Inflammatory macrophage treated with lipopolysaccharide for 1 hour (primary cell): ENCODE measurements at places on chromosomes 6 and 20.

DNA sequence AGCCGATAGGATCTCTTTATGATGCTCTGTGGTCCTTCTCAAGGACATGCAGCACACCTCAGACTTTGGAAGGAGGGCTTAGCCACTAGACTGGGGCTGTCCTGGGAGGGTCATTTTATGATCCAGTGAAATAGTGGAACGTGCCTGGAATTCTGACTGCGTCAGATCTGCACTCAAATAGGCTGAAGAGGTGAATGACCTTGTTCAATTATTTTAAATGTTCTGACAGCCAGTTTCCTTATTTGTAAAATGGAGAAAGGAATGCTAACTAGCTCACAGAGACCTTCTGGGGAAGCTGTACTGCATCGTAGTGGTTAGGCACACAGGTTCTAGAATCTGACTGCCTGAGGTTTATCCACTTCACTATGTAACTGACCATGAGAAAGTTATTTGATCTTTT, 587.5 kb downstream of the MAFB start:
- DNase-seq, result no peak

- DNase-seq, result no peak
These were observed 20.4 kb downstream of the EPB41L2 start for GRCh38 chr6:131042664-131043063.

DNA sequence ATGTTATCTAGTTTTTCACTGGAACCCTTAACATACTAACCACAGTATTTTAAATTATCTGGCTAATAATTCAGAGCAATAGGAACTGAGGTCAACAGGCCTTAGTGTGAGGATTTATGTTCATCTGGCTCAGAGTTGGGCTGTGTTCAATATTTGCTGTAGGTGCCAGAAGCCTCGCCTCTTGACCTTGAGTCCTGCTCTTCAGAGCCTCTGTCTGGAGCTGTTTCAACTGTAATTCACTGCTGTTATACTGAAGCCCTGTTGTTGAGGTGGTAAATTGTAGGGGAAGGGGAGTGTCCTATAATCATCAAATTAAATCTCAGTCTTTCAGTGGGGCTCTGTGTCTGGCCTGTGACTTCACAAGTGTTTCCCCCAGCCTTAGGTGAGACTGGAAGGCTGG, 184.4 kb downstream of the CDH26 start:
- DNase-seq, result no peak

- no peak for DNase-seq
These were observed 294.3 kb upstream of the BMP2 start for GRCh38 chr20:6473197-6473596.

- no peak for DNase-seq
These were observed 63.5 kb upstream of the FAM8A1 start for GRCh38 chr6:17536586-17536985.

DNA sequence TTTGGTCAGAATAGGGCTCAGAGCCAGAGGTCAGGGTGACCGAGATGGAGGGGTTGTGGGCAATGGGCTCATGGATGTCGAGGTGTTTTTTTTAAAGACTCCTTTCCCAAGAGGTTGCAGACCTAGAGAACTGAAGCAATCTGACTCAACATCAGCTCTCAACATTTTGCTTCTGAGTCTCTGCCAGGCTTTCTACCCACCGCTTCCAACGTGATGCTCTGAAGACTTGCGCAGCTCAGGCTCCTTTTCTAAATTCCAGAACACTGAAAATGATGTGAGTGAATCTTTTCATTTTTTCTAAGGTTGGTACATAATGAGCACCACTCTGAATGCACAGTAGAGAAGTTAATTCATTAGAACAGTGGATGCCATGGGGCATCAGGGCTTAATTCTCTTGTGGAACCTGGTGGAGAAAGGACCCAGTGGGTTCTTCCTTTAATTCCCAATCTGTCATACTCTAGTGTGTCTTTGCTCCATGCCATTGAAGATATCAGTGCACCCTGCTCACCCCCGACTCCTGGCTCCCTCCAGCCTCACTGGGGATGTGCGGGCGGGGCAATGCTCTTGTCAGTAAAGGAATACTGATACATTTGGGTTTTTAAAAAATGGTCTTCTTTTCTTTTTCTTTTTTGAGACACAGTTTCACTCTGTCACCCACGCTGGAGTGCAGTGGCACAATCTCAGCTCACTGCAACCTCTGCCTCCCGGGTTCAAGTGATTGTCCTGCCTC, 17.0 kb upstream of the KIF13A start:
- no peak for DNase-seq

DNA sequence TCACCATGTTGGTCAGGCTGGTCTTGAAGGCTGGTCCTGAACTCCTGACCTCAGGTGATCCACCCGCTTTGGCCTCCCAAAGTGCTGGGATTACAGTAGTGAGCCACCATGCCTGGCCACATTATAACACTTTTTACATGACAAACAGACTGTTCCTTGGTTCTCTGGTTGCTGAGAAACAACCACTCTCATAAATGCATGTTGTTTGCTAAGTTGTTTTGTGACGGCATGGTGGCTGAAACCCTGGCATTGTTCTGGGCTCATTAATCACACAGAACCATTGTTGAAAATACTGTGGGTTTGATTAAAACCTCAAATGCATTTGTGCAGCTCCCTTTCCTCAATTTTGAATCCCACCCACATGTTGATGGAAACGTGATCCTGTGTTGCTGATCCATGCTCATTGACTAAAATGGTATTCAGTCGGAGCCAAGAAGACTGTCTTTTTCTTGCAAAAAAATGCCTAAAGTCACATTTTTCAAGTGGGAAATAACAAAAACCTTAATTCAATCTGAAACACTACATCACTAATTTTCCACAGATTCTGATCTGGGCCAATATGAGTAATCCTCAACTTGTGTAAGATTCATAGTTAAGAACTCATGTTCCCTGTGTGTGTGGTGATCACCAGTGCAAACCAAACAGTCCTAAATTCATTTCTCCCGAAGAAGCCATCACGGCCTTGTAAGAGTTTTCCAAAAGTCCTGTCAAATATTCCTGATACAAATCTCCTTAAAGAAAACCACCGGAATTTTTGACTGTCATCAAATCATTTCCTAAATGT, 132.8 kb downstream of the FNDC1 start:
- no peak for DNase-seq

GRCh38 chr6:42345696-42346416, 105.9 kb downstream of the TRERF1 start:
- no peak for DNase-seq

- DNase-seq, result peak; percentile 31
These were observed 79.5 kb downstream of the PTPRA start for GRCh38 chr20:2952766-2953165.

GRCh38 chr20:13816757-13817156, 31.9 kb downstream of the NDUFAF5 start:
- DNase-seq, result no peak

- peak; percentile 12 for DNase-seq
These were observed 101.5 kb downstream of the RPP40 start for GRCh38 chr6:4902363-4902762.

DNA sequence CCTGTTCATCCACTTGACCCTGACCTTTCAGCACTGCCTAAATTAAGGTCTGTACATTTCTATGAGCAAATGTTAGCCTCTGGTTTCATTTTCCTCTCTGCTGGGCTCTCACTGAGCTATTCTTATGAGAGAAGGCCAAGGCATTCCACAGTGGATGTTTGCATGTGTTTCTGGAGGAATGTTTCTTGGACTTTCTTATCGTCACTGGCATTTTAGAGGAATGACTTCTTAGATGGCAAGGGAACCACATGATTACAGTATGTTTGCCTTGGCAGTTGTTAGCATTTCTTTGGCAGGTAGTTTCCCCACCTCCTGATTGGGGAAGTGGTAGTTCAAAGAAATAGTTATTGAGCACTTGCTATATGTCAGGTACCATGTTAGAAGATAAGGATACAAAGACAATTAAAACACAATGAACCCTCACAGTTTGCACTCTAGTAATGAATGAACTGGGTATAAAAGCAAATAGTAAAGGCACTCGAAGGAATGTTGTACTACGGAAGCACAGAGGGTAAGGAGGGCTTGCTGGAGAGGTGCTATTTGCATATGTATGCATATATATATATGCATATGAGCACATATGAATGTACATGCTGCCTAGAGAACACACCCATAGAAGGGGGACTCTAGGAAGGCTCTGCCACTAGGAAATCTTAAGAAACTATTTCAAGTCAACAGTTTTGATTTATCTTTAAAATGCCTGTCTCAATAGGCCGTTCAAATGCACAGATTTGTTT, 307.4 kb downstream of the EYA4 start:
- DNase-seq, result no peak

GRCh38 chr6:51578994-51579393, 508.4 kb downstream of the PKHD1 start:
- DNase-seq, result no peak

DNA sequence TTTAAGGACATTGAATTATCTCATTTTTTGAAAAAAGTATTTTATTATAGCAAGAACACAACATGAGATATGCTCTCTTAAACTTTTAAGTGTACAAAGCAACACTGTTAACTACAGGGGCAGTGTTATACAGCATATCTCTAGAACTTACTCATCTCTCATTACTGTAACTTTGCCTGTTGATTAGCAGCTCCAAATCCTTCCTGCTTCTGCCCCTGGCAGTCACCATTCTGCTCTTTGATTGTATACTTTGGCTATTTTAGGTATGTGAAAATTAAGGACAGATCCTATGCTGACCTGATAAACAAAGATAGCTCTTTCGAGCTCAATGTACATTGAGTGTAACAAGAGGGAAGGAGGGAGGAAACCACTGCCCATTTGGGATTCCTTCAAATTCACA, 1349.8 kb upstream of the GJE1 start:
- DNase-seq, result no peak

DNA sequence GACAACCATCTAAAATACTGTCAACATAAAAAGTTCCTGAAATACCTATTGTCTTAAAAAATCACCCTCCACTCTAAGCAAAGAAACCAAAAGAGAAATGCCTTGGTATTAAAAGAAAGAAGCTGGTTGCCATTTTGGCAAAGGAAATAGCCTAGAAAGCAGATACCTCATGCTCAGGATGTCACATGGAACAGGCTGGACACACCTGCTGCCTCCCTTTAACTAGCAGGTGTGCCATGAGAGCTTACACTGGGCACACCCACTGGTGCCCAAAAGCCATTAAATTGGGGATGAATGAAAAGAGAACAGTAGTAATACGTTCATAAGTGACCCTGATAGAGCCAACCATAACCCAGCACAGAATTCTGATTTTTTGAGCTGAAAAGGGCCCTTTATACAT, 1.5 kb downstream of the SLC23A2 start:
- no peak for DNase-seq
